ENCODE measurements at places on chromosomes 7 and 10.

DNA sequence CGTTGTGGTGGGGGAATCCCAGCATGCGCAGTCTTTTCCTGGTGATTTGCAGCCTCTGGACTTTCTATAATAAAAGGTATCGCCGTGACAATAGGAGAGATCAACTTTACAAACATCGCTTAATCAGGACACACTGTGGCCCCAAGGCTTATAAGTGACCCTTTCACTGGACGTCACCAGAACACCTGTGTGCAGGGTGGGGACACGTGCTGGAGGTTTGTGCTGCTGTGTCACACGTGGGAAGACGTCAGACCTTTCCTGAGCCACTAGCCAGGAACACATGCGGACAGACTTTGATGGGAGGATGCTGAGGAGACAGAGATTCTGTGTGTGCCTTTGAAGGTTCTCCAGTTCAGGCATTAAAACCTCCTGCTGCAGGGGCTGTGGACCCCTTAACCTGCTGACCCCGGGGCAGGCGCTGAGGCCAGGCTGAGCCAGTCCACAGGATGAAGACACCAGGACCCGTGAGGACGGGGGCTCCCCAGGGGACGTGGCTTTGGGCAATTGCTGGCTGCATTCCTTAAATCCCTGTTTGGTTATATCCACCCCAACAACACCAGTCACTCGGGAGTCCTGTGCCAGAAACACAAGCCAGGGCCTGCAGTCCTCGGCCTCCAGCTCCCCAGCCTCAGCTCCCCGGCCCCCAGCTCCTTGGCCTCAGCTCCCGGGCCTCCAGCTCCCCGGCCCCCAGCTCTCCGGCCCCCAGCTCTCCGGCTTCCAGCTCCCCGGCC is 183.4 kb downstream of the PTPRN2 start:
- no peak for DNase-seq

DNA sequence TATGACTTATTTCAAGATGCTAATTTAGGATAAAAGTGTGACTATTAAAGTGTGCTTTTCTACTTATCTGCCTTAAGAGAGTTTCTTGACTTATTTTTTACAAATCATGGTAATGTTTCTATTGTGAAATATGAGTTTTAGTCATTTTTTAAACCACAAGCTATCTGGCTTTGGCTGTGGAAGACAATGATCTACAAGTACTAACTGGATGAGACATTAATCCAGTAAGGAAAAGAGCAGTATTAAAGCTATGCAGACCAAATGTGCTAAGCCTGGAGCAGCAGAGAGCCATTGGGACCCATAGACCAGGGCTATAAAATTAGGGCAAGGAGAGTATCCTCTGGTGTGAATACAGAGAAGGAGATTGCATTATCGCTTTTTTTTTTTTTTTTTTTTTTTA is 92.4 kb downstream of the SEMA3A start:
- no peak for DNase-seq

- no peak for DNase-seq
Observed at GRCh38 chr10:43127442-43127841, 10.8 kb upstream of the CSGALNACT2 start.

GRCh38 chr10:5563991-5564536 is 39.3 kb downstream of the CALML3 start:
- DNase-seq = no peak

GRCh38 chr10:43794181-43794815 is 145.6 kb upstream of the ZNF32 start:
- DNase-seq = no peak

DNA sequence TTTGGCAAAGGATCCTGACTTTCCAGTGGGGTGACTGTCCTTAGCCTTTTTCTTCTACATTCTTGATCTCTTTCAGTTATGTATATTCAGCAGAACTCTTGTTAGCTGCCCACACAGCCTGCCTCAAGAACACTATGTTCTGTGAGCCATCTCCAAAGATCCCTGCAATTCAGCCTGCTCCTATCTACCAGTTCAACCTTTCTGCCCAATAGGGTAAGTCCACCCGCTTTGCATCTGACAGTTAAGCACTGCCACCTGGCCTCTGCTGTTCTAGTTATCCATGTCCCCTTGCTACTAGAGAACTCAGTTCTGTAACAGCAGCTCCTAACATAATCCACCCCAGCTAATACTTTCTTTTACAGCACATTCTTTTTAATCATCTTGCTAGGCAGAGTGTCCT is 13.5 kb downstream of the OR9A2 start:
- no peak for DNase-seq

DNA sequence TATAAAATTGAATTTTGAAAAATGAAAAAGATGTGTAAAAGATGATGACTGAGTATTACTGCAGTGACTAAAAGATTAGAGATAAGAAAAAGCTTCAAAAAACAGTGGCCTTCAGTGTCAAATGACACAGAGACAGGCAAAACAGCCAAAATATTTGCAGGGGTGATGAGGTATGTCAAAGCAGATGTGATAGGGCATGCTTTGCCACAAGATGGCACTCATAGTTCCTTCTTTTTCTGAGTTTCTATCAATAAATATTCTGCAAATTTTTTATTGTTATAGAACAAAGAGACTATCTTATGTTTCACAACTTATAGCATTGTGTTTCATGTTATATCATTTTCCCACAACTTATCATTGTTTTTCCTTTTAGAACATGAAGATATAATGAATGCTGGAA is 344.1 kb upstream of the HPS1 start:
- no peak for DNase-seq

- DNase-seq = no peak
Observed at GRCh38 chr10:63603709-63604445, 82.7 kb downstream of the REEP3 start.

DNA sequence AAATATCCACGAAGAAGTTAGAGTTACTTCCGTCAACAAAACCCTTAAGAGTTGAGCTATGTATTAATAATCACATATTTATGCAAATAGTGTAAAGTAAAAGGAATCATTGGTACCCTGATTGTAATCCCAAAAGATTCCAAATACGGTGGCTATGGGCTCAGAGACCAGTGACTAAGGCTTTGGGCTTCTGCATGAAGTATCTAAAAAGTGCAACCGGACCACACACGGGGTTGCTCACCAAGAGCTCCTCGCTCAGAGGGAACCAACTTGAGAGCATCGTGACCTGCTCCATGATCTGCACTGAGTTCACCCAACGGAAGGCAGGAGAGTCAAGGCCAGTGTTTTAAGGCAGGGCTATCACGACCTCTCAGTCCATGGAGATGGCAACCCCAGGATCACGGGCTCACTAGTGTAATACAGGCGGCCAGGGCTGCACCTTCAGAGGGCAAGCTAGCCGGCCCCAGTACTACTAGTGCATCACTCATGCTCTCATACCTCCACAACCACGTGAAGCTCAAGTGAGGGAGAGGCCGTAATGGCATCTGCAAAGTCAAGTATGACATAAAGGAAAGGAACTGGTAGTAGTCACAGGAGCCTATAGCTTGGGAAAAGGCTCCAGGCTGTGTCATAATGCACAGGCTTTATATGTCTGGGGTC is 77.1 kb upstream of the CAMK2B start:
- no peak for DNase-seq
